ENCODE measurements at places on chromosomes 2 and 18. TPM values are rescaled to one million over a fixed set of nuclear protein-coding genes. Genes with fewer than 3 reads are reported as not detected.

The PAIP2B gene
- 1.7 TPM for total RNA-seq

The AQP12B gene
- not detected for total RNA-seq

The CDH2 gene
- total RNA-seq = 326 TPM

The FEV gene
- total RNA-seq = not detected

The HOXD8 gene
- not detected for total RNA-seq

The FAM124B gene
- not detected for total RNA-seq

The GALNT13 gene
- total RNA-seq = 2.0 TPM

The MATN3 gene
- 13.3 TPM for total RNA-seq

The CCNT2 gene
- 33.2 TPM for total RNA-seq

The TOGARAM2 gene
- 0.73 TPM for total RNA-seq

The KCNG2 gene
- total RNA-seq = 0.16 TPM

Measured in astrocyte (in vitro differentiated cells and primary cell).